ENCODE measurements at places on chromosomes 2 and 18.

- peak; percentile 36 for DNase-seq
Observed at GRCh38 chr2:211745295-211746097, 793.1 kb downstream of the ERBB4 start.

- no peak for DNase-seq
Observed at GRCh38 chr2:73999881-74000597, 15.3 kb downstream of the TET3 start.

DNA sequence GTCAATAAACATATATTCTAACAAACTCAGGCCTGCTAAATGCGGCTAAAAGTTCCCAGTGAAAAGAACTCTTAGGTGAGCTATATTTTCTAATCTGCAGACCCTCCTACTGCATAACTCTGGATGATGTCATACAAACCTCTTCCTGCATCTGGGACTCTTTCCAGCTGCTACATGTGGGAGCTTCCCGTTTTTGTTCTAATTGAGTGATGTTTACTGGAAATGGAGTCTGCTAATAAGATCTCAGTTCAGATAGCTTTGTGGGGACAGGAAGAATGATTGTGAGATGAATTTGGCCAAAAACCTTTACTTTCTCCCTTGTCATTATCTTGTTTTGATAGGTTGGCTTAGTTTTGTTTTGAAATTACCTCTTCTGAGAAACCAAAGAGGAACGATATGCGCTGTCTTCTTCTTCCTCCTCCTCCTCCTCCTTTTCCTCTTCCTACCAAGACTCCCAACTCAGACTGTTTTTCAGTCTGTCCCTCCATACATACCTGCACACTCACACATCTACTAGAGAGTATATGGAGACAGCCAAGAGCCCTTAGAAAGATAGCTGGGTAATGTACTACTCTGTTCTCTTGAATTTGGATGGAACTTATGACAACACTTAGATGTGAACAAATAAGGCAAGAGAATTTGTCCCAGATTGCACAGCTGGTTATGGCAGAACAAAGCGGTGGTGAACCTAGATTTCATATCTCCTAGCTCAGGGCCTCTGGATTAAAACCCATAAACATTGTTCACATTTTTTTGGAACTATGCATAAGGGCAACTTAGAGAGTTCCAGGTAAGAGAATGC is 39.8 kb upstream of the AAK1 start:
- peak; percentile 31 for DNase-seq

GRCh38 chr18:21686282-21687105 is 18.1 kb downstream of the ABHD3 start:
- DNase-seq, result no peak
